ENCODE measurements at places on chromosomes 3 and 15.

- no peak for DNase-seq
Measured at GRCh38 chr3:59240666-59241255, 190.9 kb upstream of the CFAP20DC start.

DNA sequence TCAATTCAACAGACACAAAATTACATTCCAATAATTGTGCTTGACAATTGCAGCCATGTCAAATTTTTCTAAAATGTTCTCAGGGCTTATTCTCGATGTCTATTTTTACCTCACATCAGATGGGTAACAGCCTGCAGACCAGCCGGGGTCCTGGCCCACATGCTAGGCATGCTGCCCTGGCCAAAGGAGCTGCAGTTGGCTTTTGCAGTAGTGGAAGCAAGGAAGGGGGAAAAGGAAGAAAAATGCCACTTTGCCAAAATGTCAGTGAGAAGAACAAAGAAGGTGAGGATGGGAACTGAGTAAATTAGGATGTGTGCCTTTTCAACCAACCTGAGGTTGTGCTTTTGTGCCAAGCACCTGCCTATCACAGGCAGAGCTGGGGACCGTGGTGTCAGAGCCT lies 161.0 kb downstream of the FOXB1 start:
- no peak for DNase-seq

GRCh38 chr3:99656624-99657023 lies 18.2 kb downstream of the COL8A1 start:
- no peak for DNase-seq

DNA sequence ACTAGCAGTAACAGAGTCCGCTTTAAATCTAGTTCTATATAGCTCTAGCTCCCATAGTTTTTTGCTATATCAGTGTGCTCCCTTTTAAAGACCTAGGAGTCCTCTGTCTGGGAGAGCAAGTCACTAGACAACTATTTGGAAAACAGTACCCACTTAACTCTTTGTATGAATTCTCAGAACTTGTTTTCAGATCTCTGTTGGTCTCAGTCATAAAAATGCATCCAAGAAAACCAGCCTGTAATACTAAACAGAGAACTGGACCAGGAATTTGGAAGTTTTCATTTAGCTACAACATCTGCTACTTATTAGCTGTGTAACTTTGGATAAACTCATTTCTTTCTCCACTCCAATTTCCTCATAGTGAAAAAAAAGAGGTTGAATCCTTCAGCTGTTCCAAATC lies 56.9 kb upstream of the C3orf49 start:
- no peak for DNase-seq

DNA sequence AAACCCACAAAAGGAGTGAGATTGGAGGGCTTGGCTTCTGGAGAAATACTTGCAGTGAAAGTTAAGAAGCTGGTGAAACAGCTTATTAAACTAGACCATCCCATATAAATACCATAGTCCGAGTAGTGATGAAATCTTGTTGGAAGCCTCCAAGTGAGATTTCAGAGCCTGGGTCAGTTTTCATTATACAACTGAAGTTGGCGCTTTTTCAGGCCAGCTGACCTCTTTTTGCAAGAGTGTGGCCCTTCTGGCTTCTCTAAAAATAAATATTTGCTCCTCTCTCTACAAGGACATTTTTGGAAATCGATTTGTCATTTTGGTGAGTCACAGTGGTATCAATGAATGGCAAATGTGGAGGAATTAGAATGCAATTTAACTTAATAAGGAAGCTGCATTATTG lies 51.2 kb upstream of the THRB start:
- DNase-seq = no peak

GRCh38 chr15:68389936-68390817 lies 41.8 kb downstream of the ITGA11 start:
- peak; percentile 30 for DNase-seq

DNA sequence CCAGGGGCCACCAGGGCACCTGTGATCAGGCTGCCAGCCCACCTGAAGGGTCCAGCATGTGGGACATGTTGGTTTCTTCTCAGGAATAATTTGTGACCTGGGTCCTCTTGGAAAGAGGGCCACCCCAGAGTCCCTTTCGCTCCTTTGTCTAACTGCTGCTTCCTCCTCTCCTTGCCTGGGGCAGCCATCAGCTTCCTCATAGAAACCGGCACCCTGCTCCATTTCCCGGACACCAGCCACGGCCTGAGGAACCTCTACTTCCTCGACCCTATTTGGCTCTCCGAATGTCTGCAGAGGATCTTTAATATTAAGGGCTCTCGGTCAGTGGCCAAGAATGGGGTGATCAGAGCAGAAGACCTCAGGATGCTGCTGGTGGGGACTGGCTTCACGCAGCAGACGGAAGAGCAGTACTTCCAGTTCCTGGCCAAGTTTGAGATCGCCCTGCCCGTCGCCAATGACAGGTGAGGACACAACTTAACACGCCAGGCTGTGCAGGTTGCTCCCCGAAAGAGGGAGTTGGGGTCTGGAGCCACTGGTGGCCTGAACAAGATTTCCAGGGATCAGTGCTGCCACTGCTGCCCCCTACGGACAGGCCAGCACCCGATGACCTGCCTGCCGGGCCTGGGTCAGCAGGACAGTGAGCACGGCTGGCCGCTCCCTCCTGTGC lies 109.7 kb downstream of the LRRK1 start:
- no peak for DNase-seq

GRCh38 chr15:66170042-66170441 lies 83.5 kb downstream of the MEGF11 start:
- DNase-seq = no peak

DNA sequence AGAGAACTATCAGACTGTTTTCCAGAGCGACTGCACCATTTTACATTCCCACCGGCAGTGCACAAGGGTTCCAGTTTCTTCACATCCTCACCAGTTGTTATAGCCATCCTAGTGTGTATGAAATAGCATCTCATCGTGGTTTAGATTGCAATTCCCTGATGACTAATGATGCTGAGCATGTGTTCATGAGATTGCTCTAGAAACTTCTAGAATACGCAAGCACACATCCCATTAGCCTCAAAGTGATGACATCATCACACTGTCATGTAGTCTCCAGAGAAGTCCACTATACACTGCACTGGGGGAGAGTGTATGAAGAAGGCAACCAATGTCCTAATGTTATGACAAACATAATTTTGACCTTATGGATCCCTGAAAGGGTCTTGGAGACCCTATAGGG lies 30.1 kb downstream of the FBLN2 start:
- DNase-seq = no peak

GRCh38 chr3:171935261-171936123 lies 92.3 kb downstream of the TMEM212 start:
- peak; percentile 56 for DNase-seq

GRCh38 chr15:58608129-58608590 lies 141.3 kb downstream of the ADAM10 start:
- DNase-seq = peak; percentile 64

DNA sequence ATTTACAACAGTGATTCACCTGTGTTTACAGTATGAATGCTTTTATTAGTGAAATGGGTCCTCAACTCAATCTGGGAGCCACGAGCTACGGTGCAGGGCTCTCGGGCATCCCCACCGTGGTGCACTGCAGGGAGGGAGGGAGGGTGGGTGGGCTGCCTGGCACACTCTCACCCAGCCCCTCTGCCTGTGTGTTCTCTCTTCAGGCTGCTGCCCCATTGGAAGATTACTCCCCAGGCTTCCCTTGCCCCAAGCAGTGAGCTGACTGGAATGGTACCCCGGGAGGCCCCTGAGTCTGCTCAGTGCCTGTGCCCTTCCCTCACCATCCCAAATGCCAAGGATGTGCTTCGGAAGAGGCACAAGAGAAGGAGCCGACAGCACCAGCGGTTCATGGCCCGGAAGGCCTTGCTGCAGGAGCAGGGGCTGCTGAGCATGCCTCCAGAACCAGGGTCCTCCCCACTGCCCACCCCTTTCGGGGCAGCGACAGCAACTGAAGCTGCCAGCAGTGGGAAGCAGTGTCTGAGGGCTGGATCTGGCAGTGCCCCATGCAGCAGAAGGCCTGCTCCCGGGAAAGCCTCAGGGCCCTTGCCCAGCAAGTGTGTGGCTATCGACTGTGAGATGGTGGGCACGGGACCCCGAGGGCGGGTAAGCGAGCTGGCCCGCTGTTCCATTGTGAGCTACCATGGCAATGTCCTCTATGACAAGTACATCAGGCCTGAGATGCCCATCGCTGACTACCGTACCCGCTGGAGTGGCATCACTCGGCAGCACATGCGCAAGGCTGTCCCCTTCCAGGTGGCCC lies 5.0 kb downstream of the AEN start:
- no peak for DNase-seq

DNA sequence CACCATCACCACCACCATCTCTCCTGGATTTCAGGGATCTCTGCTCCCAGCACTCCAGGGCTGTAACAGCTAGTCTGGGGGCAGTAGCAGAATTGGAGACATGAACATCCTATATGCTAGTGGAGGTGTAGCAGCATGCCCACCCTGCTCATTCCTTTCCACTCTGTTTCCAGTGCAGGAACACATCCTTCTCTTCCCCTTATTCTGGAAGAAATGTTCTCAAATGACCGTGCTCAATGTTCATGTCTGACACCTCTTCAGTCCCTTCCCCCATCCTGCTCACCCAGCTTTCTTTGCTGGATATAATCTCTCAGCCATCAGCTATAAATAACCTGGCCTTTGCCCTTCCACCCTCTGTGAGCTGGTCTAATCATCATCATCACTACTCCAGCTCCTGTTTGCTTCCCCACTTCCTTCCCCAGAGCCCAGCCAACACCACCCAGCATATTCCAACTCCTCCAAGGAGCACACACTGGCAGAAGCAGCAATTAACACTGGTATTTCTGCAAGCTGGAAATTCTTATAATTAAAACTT lies 31.1 kb downstream of the DCLK3 start:
- no peak for DNase-seq

DNA sequence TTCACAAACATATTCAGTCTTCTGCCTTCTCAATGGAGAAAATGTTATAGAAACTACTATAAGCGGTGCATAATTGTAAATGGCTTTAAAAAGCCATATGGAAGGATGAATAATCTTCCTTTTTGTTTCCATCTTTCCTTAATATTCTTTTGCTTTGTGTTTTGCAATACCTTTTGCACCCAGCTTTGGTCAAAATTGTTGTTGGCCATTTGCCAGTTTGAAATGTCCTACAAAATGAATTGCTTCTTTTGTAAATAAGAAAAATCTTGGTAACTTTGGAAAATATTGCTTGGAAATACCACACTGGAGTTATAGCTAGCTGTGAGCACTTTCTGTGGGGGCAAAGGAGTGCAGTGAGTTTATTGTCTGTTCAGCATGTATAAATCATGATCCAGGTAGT lies 93.5 kb upstream of the NR2F2 start:
- no peak for DNase-seq

DNA sequence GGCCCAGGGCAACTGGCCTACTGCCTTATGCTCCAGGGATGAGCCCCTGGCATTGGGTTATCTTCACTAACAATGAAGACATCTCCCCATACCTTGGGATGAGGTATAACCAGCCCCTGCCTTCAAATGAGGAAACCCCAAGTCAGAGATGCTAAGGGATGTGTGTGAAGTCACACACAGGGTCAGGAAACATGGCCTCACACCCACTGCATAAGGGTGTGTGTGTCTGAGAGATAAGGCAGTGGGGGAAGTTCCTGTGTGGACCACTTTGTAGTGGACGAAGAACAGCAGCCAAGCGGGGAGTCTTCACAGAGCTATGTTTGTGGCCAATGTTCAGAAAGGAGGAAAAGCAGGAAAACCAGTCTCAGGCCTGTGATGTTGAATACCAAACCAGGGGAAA lies 10.5 kb downstream of the ELP6 start:
- peak; percentile 81 for DNase-seq

DNA sequence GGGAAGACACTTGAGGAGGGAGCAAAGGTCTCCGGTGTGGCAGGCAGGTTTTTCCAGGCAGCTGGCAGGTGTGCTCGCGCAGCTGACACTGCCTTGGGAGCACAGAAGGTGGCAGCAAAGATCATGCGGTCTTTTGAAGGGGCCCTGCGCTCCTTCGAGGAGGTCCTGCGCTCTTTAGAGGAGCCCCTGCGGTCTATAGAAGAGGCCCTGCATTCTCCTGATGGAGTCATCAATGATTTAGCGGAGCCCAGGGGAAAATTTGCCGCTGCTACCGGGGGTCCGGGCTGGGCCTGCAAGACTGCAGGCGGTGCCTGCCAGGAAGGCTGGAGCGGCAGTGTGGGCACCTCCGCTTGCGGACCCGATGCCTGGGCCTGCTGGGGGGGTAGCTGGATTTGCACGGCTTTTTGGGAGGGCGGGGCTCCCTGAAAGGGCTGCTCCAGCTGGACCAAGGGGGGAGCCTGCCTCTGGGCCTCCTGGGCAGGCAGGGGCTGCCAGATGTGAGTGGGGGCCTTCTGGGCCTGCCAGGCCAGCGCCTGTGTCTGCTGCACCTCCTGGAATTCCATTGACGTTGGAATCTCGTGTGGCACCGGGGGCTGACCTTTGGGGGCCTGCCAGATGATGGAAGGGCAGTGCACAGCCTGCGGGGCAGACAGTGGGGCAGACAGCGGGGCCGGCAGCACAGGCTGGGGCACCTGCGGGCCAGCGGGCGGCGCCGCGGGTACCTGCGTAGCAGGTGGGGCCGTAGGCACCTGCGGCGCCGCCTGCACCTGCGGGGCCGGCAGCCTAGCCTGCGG lies 2.1 kb downstream of the MAGEL2 start:
- DNase-seq = no peak

- DNase-seq = no peak
Measured at GRCh38 chr15:63274427-63274826, 3.0 kb upstream of the APH1B start.

- no peak for DNase-seq
Measured at GRCh38 chr15:60695713-60696522, 217.0 kb upstream of the ICE2 start.

- no peak for DNase-seq
Measured at GRCh38 chr3:7100136-7100535, 239.2 kb downstream of the GRM7 start.

- DNase-seq = no peak
Measured at GRCh38 chr15:42890161-42890913, 30.2 kb downstream of the TTBK2 start.

DNA sequence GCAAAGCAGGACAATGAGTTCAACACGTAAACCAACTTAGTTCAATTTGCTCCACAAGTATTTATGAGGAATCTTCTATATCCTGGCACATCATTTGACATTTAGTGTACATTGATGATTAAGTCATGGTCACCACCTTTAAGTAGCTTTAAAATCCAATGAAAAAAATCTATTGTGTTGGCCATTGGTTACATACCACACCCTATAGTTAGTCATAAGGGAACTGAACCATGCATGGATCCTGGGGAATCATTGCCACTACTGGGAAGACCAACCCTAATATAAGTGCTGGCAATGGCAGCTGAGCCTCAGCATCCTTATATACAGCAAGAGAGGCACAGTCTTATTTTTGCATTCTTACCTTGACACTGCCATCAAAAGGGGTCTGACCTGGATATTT lies 502.5 kb downstream of the MECOM start:
- no peak for DNase-seq

DNA sequence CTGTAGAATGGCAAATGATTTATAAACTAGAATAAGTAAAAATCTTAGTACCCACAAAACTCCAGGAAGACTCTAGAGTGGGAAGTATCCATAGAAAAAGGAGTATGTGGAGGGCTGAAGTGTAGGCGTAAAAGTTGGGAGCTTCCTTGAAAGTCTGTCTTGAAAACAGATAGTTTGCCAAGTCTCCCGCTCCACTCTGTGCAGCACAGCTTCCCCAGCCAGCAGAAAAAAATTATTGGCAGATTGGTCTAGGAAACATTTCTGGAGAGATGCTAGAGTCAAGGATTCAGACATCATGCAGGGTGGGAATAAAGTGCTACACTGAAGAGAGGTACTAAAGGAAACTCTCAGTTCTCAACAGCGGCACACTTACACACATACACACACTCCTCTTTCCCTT lies 53.4 kb upstream of the CD200R1L start:
- DNase-seq = no peak
